ENCODE measurements at places on chromosomes 1 and 21. TPM values are rescaled to one million over a fixed set of nuclear protein-coding genes. Genes with fewer than 3 reads are reported as not detected.

GRCh38 chr1:8727809-8728213 lies 89.6 kb downstream of the RERE start:
- H3K4me1 ChIP-seq = peaks cover 12% of the 10 kb centered on the region
- no peak overlapping the region for H3K27ac ChIP-seq
- no peaks in the 10 kb centered on the region for H3K27me3 ChIP-seq
- no peak overlapping the region for H3K4me3 ChIP-seq
- DNase-seq = no peak

DNA sequence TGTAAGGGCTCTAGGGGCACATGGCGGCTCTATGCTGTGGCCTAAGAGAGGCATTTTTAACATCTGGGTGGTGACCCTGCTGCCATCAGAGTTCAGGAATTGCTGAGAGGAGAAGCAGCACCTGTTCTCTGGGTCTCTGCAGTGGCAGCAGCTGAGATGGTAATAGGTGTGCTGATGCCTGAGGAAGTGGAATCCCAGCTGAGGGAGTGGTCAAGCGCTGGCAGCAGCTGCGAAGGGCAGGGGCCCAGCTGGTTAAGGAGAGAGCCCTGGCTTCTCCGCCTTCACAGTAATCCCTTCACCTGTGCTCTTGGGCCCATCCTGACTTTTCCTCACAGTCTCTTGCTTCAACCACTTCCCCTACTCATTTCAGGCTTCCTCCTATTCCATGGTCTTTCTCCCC lies 39.8 kb downstream of the GJA5 start:
- H3K4me3 ChIP-seq = no peak overlapping the region
- no peak for DNase-seq
- H3K36me3 ChIP-seq = no peaks in the 10 kb centered on the region
- peaks cover 26% of the 10 kb centered on the region for H3K27me3 ChIP-seq
- no peak overlapping the region for H3K27ac ChIP-seq
- no peaks in the 10 kb centered on the region for H3K4me1 ChIP-seq

The BNIPL gene
- 1.8 TPM for total RNA-seq

DNA sequence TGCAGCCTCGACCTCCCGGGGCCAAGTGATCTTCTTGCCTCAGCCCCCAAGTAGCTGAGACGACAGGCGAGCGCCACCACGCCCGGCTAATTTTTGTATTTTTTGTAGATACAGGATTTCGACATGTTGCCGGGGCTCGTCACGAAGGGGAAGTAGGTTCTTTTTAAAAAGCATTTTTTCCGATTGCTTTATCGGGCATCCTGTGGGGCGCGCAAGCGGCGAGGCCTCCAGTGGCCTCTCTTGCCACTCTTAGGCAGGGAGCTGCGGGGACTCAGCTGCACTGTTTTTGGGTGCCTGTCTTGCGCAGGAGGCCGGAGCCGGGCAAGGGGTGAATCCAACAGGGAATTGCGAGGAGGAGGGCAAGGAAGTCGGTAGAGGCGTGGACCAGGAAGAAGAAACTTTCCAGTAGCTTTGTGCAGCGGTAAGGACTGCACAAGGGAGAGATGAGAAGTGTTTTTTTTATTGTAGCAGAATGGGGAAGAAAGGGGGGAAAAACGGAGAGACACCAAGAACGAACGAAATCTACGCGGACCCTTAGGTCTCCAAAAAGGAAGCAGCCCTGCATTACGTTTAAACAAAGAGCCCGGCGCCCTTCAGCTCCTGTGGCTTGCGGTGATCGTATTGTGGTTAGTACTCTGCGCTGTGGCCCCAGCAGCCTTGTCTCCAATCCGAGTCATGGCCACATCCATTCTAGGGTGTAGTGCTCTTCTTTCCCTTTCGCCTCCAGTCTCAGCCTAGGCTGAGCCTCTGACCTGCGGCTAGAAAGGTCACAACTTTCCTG lies 164.8 kb downstream of the PPIAL4G start:
- peak overlapping the region; percentile 84 for H3K27ac ChIP-seq
- H3K27me3 ChIP-seq = peaks cover 62% of the 10 kb centered on the region
- H3K36me3 ChIP-seq = no peaks in the 10 kb centered on the region
- H3K4me1 ChIP-seq = peaks cover 41% of the 10 kb centered on the region

DNA sequence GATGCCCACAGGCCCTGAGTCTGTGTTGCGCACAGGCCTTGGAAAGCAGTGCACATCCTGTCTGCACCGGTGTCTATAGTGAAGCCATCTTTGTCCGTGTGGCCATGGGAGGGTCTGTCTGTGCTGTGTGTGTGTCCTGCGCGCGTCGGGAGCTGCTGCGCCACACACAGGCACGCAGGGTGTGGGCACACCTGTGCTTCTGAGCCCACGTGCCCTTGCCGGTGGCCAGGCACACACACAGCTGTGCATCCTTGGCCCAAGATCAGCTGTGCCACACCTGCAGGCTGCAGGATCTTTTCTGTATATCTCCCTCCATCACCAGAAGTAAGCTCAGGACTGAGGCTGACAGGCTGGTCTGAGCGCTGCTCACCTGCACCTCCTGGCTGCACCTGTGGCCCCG lies 3.2 kb upstream of the SAMD11 start:
- no peaks in the 10 kb centered on the region for H3K36me3 ChIP-seq
- no peak overlapping the region for H3K4me3 ChIP-seq
- peaks cover 36% of the 10 kb centered on the region for H3K27me3 ChIP-seq
- peaks cover 12% of the 10 kb centered on the region for H3K4me1 ChIP-seq
- no peak overlapping the region for H3K27ac ChIP-seq

The CATSPERE gene
- total RNA-seq = 0.61 TPM

DNA sequence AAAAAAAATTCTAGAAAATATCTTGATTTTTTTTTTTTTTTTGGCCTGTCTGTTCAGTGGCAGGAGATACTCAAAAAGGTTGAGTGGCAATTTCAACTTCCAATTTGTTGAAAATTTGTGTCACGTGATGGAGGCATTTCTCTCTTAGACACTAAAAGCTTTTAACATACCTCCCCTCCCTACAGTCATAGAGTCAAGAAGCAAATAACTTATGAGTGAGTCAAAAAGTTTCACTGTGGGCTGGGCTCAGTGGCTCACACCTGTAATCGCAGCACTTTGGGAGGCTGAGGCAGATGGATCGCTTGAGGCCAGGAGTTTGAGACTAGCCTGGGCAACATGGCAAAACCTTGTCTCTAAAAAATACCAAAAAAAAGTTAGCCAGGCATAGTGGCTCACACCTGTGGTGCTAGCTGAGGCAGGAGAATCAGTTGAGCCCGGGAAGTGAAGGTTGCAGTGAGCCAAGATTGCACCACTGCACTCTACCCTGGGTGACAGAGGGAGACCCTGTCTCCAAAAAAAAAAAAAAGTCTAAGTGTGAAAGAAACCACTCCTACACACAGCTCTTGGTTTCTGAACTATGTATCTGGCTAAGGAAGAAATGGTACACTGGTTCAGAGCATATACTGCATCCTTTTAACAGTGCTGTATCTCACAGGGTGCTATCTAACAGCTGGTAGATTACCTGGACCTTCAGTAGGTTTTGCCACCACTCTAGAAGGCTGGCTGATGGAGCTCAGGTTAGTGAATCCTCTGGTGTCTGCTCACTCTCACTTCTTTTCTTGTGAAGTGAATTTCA lies 11.6 kb upstream of the BSDC1 start:
- H3K4me3 ChIP-seq = no peak overlapping the region
- H3K27ac ChIP-seq = no peak overlapping the region
- H3K4me1 ChIP-seq = peaks cover 5% of the 10 kb centered on the region
- peaks cover 6% of the 10 kb centered on the region for H3K27me3 ChIP-seq
- DNase-seq = no peak

DNA sequence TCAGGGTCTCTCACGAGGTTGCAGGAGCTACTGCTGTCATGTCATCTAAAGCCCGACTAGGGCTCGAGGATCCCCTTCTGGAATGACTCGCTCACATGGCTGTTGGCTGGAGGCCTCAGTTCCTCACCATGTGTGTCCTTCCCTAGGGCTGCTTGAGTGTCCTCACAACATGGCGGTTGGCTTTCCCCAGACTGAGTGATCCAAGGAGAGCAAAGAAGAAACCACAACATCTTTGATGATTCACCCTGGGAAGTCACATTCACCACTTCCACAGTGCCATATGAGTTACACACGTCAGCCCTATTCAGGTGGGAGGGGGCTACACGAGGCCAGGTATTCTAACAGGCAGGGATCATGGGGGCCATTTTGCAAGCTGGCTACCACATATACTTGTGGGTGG lies 64.9 kb downstream of the FHAD1 start:
- H3K27me3 ChIP-seq = peaks cover 7% of the 10 kb centered on the region
- no peak overlapping the region for H3K27ac ChIP-seq

- no peaks in the 10 kb centered on the region for H3K36me3 ChIP-seq
- DNase-seq = no peak
- peaks cover 2% of the 10 kb centered on the region for H3K27me3 ChIP-seq
- no peak overlapping the region for H3K27ac ChIP-seq
- no peak overlapping the region for H3K4me3 ChIP-seq
- no peaks in the 10 kb centered on the region for H3K4me1 ChIP-seq
Observed at GRCh38 chr1:201769966-201770365, 59.0 kb upstream of the IPO9 start.

DNA sequence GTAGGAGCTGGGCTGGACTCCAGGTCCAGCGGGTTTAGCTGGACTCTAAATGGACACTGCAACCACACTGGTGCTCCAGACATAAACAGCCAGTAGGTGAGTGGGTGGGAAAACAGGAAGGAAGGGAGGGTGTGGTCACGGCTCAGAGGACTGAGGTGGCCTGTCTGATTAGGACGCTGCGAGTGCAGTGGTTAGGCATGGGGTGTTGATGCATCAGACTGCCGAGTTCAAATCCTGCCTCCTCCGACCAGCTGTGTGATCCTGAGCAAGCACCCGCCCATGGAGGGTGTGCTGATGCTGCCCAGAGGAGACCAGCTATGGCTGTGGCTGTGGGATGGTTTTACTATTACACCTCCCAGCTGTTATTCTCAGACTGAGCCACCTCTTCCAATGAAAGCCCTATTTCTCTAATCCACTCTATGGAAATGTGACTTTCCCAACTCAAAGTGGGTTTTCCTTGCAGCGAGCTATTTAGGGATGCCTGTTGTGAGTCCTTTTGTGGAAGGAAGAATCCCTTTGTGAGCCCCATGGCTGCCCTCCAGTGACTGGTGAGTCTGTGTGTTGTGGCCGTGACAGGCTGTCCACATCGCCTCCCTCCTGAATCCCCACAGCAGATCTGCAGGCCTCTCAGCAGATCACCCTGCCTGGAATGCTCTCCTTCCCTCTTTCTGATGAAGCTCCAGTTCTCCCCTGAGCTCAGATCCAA lies 56.6 kb upstream of the EDN2 start:
- no peak for DNase-seq
- H3K36me3 ChIP-seq = peaks cover 6% of the 10 kb centered on the region
- H3K27me3 ChIP-seq = no peaks in the 10 kb centered on the region
- peaks cover 2% of the 10 kb centered on the region for H3K4me1 ChIP-seq
- no peak overlapping the region for H3K4me3 ChIP-seq

The MTARC2 gene
- not detected for total RNA-seq

DNA sequence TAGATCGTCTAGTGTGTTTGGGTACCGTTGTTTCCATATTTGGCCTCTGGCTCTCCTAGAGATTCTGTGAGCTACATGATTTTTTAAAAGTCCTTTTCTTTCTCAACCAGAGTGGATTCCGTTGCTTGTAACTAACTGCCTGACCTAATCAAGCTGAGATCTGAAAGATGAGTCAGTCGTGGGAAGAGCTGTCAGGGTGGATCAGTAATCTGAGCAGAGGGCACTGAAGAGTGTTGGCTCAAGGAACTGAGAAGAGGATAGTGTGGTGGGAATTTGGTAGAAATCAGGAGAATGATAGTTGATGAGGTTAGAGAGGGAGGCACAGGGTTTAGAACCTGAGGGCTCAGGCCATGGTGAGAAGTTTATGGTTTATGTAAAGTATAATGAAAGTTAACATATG lies 52.2 kb downstream of the TRAF5 start:
- no peak overlapping the region for H3K4me3 ChIP-seq
- H3K36me3 ChIP-seq = peaks cover 46% of the 10 kb centered on the region
- H3K4me1 ChIP-seq = peaks cover 29% of the 10 kb centered on the region
- no peaks in the 10 kb centered on the region for H3K27me3 ChIP-seq
